ENCODE measurements at places on chromosomes 2 and 18.
A peak's percentile ranks its signal among the peaks of the same experiment; 100 is the strongest.

DNA sequence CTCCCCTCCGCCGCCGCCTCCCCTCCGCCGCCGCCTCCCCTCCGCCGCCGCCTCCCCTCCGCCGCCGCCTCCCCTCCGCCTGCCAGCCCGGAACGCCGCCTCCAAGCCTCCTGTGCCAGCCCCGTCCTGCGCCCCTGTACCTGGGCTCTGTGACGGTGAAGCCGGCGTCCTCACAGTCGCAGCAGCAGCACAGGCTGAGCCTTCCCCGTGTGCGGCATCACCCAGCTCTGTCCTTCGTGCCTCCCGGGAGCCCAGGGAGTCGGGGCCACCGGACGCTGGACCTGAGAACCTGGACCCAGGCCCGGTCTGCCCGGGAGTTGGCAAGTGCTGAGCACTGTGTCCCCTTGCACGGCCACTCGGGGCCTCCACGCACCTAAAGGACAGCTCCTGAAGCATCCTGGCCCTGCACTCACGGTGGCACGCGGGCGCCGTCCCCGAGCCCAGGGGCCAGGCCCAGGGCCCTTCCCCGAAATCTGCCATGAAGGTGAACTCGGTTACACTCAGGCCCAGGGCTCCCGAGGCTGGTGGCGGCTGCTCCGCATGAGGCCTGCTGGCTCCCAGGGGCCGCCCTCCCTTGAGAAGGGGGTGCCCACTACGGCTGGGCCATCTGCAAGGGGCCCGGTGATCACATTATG, 32.9 kb downstream of the RTP5 start:
- peak; percentile 58 for DNase-seq

DNA sequence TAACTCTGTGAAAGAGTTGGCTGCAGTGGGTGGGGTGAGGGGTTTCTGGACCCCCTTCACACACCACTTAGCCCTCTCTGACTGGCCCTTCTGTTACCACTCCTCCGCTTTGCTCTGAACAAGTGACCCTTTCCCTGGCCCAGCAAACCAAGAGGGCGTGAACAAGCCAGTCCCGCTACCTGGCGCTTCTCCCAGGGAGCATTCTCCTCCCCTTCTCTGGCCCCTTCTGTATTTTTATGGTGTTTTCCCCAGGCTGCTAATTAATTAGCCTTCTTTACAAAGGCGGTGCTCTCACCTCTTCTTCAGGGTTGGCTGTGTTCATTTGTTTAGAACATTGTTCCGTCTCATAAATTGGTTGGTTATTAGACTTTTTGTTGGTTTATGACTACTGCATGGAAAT, 180.1 kb downstream of the MGAT5 start:
- no peak for DNase-seq

DNA sequence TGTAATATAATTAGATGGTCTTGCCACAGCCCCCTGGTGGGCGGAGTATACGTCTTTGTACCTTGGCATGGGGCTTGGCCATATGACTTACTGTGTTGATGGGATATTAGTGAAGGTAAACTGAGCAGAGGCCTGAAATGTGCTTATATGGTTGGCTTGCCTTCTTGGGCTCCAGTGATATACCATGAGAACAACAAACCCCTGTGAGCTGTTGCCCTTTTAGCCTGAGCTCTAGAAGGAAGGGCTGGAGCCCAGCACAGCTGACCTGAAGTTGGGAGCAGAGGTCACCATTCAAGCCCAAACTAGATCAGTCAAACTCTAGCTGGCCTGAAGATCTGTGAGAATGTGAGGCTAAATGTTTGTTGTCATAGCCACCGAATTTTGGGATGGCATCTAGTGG, 75.2 kb upstream of the CD302 start:
- no peak for DNase-seq

GRCh38 chr2:232779465-232779864, 3.1 kb upstream of the KCNJ13 start:
- DNase-seq: no peak

GRCh38 chr18:35711227-35711626, 129.7 kb downstream of the GALNT1 start:
- DNase-seq: no peak

DNA sequence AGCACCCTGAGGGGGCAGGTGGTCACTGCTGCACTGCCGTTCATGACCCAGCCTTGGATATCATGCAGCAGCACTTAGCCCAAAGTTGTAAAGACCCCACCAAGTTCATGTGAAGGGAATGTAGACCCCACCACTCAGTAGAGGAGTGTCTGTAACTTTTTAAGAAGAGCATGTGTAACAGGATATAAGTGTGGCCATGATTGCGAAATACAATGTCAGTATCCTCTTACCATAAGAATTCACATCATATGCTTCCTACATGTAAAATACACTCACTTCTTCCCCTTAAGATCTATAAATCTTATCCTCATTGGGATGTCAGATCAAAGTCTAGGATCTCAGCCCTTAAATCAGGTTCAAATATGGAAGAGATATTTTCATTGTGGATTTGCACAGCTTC, 276.9 kb downstream of the PTPRM start:
- DNase-seq: no peak

GRCh38 chr2:17010104-17010503, 344.5 kb upstream of the CYRIA start:
- no peak for DNase-seq

DNA sequence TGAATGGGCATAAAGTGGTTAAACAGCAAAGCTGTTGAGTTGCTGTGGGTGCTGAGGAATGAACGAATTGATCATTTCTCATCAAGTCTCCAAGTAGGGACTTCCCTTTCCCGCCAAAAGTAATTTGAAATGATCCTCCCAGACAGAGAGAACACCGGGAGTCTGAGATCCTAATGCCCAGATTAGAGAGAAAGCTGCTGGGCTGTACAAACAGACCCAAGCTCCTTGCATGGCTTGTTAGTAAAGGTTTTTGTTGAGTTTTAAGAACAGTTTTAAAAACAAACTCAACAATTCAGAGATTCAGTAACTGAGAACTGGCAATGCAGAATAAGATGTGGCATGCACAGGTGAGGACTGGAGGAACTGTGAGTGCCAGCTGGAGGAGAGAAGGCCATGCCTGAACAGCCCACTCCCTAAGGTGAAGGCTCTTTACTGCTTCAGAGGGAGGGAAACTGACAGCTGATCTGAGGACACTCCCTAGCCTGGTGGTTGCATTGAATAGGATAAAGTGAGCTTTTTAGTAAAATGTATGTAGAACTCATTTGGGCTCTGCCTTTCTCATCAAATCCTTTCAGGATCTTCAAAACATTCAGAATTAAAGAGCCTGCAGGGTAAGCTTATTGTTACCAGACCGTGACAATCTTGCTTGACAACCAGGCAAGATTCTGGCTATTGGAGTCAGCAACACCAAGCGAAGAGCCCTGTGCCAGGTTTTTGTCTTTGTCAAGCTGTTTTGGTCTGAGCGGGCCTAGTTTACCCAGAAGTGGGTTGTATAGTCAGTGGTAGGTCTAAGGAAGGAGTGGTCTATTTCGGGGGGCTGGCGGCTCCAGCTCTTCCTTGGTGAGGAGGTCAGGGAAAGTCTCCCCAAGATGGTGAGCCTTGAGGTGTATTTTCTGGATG, 63.2 kb upstream of the IGFBP5 start:
- no peak for DNase-seq

- no peak for DNase-seq
These were observed 867.3 kb downstream of the TRIB2 start for GRCh38 chr2:13584020-13584419.

GRCh38 chr2:158187908-158188307, 86.2 kb downstream of the UPP2 start:
- DNase-seq: no peak

- no peak for DNase-seq
These were observed 200.0 kb downstream of the GLI2 start for GRCh38 chr2:120935339-120936313.

DNA sequence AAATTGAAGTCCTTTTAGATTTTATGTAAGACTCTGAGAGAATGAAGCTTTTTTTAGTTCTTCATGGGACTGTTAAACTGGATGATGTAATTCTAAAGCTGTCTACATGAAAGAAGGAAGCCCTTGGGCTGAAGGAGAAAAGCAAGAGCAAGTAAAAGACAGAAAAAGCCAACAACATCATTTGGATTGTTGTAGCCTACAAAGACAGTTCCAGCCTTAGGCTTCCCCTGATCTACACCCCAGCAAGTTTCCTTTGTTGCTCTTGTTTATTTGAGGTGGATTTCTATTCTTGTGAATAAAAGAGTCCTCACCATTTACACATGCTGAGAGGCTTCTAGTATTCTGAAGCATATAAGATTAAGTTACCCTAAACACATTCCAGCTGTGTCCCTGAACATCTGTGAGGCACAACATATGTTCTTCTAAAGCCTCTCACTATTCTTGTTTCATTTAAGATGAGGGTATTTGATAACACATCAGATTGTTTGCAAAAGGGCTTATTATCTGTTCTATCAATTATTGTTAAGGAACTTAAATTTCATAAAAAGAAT, 377.8 kb downstream of the LNPK start:
- no peak for DNase-seq

DNA sequence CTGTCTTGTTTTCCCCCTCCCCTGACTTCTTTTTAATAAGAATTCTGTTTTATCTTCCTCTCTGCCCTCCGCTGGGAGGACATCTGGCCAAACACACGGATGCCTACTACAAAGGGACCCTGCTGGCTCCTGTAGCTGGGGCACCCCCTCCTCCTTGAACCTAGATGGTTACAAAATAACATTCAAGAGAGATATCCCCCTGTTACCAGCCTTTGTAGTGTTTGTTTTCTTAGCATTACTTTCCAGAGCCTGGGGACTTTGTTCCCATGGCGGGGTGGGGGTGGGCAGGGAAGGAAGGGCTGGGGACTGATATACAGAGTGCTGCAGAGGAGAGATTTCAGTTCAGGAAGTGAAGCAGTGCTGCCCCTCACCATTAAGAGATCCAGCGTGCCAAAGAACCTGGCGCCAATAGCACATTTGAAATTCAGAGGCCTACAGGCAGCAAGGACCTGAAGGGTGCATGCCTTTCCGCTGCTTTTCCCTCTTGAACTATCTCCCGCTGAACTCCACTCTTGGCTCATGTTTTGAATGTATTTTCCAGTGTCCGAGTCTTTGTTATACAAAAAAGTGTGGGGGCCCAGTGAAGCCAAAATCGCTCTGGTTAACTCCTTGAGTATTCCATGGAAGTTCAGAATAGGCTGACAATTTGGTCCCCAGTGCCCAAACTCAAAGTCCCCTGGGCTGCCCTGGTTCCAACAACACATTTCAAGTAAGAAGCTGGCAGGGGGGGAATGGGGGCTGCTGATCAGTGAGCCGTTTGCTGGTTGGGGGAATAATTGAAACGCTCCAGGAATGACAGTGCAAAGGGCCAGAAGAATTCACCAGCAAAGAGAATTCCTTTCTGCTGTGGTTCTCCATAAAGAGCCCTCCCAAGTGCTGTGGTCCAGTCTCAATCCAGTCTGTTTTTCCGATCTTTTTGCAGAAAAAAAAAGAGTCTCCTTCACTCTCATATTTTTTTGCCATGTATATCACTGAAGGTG, 94.8 kb upstream of the THOC1 start:
- DNase-seq: no peak

GRCh38 chr2:234533626-234534025, 36.7 kb upstream of the ARL4C start:
- no peak for DNase-seq

GRCh38 chr2:28471214-28471613, 24.6 kb upstream of the PLB1 start:
- peak; percentile 37 for DNase-seq

- DNase-seq: no peak
These were observed 42.2 kb downstream of the TPO start for GRCh38 chr2:1455466-1455865.

DNA sequence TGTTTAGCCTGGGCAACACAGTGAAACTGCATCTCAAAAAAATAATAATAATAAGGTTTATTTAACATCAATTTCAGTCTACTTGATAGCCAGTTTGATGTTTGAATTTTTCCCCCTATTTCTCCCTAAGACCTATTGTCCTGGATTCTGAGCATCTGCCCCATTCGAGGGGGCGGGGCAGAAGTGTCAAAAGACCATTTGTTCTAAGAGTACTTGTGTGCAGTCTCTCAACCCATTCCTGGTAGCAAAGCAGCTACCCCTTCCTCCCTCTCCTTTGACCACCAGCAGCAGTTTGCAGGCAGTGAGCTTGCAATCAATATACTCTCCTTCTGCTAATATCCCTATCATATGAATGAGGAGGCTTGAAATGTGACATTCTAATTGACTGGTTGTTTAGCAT, 71.9 kb downstream of the VWC2L start:
- no peak for DNase-seq

- DNase-seq: no peak
These were observed 81.2 kb downstream of the TMEM18 start for GRCh38 chr2:595831-596592.

- no peak for DNase-seq
These were observed 216.7 kb upstream of the CTAGE1 start for GRCh38 chr18:22634464-22634863.

GRCh38 chr2:217902379-217903141, 100.2 kb downstream of the TNS1 start:
- DNase-seq: no peak

DNA sequence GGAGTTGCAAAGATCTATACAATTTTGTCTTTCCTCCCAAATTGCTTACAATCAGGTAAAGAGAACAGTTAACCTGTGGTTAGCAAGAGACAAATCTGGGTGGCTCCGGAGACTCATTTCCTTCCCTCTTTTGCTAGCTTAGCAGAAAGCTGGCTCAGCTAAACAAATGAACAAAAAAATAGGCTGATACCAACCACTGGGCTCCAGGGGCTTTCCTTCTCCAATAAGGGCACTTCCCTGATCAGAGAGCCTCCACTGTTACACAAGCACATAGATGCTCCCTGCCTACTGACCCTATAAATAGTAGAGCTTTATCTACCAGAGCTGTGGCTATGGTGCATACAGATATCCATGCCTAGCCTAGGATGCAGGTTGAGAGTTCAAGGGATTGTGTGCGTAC, 90.1 kb upstream of the ARL5A start:
- DNase-seq: no peak

DNA sequence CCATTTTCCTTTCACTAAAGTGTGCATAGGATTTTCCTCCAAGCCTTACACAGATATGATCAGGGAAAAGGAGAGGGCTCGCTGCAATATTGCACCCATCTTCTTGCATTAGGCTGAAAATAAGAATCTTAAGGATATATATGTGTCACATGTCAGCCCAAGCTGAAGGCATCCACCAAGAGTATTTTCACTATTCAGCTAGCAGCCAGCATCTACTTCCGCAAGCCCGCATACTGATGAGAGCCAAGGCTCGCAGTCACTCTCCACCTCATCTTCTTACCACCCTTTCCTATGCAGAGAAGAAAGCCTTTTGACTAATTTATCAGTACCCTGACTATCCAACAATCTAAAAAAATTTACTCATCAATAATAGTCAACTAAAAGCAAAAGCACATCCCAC, 6.1 kb downstream of the TMEM163 start:
- DNase-seq: no peak

DNA sequence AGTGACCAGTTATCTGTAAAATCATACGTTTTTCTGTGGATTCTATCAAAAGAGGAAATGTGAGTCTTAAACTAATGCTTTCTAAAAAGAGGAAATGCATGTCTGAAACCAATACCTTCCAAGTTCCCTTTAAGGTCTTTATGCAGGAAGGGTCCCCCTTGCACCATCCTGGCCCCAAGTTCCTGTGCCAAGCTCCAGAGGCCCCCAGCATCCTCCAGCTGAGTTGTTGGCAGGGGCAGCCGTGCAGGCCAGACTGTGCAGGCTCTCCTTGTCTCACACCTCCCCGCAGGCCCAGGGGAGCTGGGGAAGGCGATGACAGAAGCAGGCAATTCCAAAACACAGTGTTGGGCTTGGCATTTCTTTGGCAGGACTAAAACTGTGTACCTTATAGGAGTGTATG, 39.2 kb downstream of the DPYSL5 start:
- no peak for DNase-seq

GRCh38 chr2:68911709-68912108, 40.5 kb upstream of the BMP10 start:
- DNase-seq: no peak

Data from activated effector memory CD4-positive, alpha-beta T cell treated with anti-CD3 and anti-CD28 coated beads, Interleukin-2, amount 50 U/mL, for 16 hours (primary cell).